ENCODE measurements at places on chromosomes 11 and 22.

DNA sequence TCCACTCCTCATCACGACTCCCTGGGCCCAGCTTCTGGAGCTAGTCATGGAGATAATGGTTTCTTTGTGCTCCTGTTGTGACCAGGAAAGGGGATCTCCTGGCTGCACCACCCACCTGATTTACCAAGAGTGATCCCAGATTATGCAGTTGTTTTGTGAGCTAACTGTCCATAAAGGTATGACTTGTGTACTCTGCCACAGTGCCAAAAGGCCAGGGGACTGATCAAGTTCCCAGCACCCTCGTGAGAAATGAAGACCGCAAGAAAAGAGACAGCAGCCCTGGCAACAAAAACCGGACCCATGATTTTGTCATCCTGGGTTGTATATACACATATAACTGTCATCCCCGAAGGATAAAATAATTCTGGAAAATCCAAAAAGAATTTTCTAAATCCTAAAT, 26.6 kb downstream of the TUB start:
- DNase-seq: no peak

- DNase-seq: no peak
Measured at GRCh38 chr11:92050305-92050704, 174.3 kb upstream of the FAT3 start.

DNA sequence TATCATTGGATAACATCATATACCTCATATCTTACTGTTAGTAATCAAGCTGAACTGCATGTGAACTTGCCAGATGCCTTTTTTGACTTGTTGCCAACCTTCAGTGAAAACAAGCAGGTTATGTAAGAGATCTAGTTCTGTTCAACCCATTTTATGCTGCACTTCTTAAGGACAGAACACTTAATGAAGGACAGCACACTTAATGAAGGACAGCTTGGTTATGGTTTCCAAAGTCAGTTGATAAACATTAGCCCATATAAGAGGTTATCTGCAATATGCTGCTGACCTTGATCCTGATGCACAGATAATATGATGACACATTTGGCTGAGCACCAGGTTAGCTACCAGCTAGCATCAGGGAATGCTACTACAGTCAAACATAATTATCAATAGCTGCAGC, 358.7 kb upstream of the PDGFD start:
- DNase-seq: no peak

GRCh38 chr11:131943295-131943694, 572.9 kb downstream of the NTM start:
- no peak for DNase-seq

GRCh38 chr11:5224538-5225479, 2.1 kb downstream of the HBB start:
- no peak for DNase-seq

DNA sequence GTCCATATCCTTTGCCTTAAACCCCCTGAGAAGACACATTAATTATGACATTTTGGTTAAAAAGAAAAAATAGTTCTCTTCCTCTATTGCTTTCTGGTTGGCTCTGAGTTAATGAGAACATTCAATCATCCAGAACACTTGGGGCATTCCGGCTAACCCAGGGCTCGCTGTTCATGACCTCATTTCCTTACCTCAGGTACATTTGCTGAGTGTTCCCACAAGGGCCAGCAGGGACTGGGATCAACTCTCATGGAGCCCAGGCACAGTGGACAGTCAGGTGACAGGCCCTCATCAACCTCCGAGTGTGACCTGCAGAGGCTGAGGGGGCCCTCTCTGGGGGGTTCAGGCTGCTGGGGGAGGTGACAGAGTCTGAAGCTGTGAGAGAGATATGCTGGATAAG, 98.9 kb downstream of the MYO18B start:
- no peak for DNase-seq

GRCh38 chr11:110710628-110711381, 1.4 kb downstream of the ARHGAP20 start:
- DNase-seq: no peak

- DNase-seq: no peak
Measured at GRCh38 chr22:19448739-19449421, 1.4 kb upstream of the C22orf39 start.

- DNase-seq: no peak
Measured at GRCh38 chr22:30077279-30077880, 2.9 kb upstream of the HORMAD2 start.

DNA sequence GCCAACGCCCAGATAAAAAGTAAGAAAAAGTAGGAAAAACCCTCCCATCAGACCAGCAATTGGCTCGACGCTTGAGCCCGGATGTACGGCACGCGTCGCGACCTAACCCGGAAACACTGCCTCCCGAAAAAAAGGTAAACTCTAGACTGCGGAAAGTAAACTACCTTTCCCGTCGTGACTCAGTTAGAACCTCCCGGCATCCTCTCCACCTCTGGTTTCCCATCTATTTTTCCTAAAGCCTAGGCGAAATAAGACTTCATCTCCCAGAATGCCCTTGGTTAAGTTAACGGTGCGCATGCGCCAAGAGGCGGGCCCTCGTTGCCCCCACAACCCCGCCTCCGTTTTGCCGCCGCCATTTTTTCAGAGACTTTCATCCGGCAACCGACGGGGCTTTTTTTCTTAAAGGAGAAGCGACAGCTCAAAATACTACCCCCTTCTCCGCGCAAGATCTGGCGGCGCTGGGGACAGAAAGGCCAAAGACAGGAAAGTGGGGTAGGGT, 678 bp upstream of the ZFP91 start:
- DNase-seq: peak; percentile 90

DNA sequence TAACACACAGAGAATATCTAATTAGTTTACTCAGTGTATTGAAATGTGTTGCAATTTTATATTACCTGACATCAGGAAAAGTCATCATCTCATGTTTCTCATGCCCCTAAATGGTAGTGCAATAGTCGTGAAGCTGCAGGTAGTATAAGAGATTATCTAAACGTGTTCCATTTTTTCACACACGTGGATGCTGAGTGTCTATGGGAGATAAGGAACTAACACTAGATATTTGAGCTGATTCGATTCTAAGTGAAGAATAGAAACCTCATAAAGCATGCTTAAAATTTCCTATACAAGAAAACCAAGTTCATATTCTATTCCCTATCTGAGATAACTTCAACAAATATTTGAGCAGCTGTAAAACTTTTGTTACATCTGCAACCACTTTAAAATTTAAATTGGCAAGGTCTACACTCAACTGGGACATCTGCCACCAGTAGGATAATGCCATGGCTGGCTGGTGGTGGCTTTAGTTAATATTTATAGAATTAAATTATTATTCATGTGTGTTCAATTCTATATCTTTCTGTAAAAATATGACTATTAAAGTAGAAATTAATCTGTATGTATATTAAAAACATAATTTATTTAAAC, 388.8 kb downstream of the LUZP2 start:
- no peak for DNase-seq

DNA sequence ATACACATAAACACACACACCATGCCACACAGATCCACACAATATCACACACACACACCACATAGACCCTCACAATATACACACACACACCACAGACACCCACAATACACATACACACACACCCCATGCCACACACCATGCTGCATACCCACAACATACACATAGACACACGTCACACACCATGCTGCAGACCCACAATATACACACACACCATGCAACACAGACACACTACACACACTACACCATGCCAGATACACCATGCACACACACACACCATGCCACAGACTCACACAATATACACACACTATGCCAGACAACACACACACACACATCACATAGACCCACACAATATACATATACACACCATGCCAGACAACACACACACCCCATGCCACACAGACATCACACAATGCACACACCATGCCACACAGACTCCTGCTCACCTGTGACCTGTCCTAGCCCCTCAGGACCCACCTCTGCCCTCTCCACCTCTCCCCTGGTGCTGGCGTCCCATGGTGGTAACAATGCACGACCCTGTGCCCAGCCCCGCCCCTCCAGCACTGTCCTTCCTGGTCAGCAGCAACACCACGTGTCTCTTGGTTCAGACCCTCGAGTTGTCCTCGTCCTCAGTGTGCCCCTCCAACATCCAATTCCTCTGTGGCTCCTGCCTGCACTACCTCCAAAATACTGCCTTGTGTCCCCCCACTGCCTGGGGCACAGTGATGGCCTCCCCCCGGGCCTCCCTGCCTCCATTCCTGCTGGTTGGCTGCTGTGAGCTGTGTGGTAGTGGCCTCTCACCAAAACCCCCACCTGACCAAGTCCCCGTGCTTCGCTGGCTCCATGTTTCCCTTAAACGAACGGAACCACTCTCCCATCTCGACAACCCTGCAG, 23.7 kb upstream of the RFPL3 start:
- DNase-seq: no peak

DNA sequence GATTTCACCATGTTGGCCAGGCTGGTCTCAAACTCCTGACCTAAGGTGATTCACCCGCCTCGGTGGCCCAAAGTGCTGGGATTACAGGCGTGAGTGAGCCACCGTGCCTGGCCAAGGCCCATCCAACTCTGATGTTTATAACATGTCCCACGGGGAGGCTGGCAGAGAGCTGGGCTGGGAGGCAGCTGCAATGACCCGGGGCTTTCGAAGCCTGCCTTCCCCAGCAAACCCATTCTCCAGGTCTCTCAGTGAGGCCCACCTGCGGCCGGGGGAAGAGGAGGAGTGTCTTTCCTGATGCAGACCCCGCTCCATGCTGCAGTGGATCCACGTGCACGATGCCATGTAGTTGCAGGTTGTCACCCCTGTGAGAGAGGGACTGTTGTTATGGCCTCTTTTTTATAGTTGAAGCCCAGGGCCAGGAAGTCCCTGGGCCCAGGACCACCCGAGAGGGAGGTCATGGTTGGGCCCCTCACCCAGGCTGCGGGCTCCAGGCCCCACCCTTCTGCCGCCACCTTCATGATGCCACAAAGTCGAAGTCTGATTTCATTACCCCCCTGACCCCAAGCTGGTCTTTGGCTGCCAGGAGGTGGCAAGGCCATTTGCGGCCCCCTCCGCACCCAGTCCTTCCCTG, 38.3 kb downstream of the KCNJ4 start:
- DNase-seq: no peak

GRCh38 chr11:64466115-64466718, 107.3 kb downstream of the RPS6KA4 start:
- DNase-seq: no peak

GRCh38 chr22:30381264-30381663, 5.9 kb downstream of the RNF215 start:
- no peak for DNase-seq

DNA sequence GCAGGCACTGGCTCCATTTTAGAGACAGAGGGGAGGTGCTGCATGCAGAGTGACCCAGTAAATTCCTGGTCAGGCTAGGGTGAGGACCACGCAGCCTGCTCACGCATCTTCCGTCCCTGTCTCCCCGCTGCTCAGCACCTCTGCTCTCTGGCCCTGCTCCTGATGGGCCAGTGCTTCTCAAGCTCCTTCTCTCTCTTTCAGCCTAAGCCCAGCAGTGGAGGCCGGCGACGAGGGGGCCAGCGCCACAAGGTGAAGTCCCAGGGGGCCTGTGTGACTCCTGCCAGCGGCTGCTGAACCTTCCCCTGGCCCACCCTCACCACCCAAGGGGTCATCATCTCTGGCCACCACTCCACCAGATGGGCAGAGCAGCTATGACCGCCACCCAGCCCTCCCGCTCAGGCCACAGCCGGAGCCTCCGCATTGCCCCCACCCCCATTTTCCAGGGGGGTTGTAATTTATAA, 24.7 kb downstream of the GTPBP1 start:
- no peak for DNase-seq

DNA sequence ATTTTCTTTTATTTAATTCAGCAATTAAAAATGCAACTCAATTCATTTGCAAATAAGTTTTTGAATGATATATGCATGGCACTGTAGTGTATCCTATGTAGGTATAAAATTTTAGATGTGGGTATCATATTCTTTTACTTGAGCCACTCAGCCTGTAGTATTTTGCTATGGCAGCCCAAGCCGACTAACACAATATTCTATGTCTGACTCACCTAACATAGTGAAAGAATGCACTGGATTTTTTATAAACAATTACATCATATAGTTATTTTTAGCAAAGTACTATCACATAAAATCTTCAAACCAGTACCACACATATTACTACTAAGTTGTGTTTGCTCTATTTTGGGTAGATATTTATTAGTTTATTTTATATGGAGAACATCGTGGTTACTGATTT, 21.9 kb upstream of the GRIA4 start:
- DNase-seq: no peak

GRCh38 chr11:103051151-103051801, 40.7 kb downstream of the DCUN1D5 start:
- DNase-seq: no peak

DNA sequence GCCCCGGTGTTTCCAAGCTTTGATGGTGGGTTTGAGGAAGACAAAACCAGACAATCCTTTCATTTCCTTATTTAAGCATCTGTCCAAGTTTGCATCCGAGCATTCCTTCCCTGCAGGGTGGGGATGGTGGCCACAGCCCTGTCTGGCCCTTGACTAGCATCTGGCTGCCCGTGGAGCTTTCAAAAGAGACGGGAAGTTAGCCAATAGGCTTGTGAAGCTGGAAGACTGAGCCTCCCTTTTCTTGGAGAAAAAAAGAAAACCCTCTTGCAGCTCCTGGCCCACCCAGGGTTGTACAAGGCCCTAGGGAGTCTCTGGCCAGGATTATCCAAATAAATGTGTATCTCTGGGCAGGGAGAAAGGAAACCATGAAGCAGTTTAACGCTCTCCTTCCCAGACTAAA, 60.6 kb downstream of the MICAL2 start:
- no peak for DNase-seq

DNA sequence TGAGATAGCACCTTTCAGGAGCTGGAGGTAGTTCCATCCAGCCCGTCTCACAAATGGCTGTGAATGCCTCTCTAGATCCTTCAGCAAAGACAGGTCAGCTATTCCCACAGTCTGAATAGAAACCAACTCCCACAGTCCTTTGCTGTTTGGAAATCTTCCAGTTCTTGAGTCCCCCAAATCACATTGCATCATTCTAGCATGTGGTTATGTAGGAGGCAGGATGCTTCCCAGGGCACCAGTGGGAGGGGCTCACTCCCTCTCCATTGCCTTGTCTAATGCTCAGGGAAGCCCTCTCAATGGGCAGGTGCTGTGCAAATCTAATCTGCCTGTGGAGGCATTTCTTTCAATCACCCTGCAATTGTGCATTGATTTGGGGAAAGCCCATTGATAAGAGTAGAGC, 14.6 kb downstream of the NAV2 start:
- DNase-seq: no peak

GRCh38 chr22:40020956-40021355, 26.2 kb downstream of the FAM83F start:
- DNase-seq: no peak

DNA sequence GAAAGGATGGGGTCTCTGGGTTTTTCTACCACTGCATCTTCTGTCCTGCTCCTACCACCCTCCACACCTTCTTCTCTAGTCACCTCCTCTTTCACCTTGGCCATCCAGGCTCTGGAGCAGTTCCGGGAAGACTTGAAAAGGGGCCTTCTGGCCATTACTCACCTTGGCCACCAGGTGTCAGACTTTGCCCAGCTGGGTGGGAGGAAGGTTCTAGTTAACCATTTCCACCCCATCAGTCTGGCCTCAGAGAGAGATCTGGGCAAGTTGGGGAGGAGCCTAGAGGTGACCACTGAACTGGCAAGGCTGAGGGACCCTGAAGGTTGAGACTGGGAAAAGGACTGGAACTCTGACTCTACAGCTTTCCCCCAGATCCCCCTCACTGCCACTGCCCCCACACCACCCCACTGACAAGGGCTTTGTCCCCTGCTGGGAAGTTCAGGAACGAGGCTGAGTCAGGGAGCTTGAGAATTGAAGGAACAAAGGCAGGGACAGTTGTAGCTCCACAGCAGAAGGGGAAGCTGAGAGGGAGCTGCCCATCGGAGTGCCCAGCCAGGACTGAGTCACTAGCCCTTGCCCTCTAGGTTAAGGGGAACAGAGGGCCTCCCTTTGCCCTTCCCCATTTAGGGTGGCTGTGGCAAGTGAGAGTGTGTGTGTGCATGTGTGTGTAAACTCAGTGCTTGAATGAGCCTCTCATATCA, 3.7 kb upstream of the POLD4 start:
- DNase-seq: peak; percentile 54
